ENCODE measurements at places on chromosomes 6 and 20.

DNA sequence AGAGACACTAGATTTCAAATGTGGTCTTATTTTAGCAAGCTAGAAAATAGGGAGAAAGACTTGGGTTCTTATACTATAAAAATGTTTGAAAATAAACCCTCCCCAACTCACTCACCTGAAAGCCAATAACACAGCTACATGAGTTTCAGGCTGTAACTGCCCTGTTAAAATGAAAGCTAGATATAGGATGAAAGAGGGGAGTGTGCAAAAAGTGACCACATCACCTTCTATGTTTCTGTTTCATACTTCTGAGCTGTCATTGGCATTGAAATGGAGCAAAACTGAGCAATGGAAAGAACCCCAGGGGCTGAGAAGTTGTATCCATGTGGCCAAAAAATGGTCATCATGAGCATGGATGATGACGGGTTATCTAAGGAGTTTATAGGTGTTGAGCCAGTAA, 148.1 kb upstream of the TENT5A start:
- DNase-seq: no peak

DNA sequence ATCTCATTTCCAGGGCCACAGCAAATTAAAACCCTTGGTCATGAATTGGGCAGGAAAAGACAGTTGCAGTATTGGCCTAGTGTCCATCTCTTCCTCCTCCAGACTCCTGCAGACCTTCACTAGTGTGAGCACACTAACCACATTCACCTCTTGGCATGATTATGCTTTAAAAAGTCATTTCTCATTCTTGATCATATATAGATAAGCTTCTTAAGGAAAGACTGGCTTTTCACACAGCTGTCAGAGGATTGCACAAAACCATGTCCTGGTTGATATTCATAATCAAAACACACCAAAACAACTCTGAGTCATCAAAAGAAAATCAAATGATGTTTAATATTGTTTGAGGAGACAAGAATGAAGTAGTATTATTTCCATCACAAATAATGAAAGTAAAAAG, 52.1 kb downstream of the TMEM200A start:
- DNase-seq: no peak

- DNase-seq: no peak
Observed at GRCh38 chr6:139337830-139338229, 36.6 kb downstream of the CITED2 start.

DNA sequence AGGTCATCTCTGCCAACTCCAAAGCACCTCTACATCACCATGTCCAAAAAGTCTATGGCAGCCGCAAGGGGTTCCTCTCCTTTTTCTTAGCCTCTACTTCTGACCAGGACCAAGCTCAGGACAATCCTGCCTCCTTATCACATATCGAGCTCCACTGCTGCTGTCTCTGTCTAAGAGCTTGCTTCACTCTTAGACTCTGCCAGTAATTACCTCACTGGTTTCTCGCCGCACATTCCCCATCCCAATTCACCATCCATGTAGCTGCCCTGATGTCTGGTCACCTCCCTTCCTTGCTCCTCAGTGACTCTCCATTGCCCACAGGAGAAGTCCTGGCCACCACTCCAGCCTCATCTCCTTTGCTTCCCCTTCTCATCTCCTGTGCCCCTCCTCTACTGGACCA, 24.1 kb upstream of the PI16 start:
- DNase-seq: no peak

DNA sequence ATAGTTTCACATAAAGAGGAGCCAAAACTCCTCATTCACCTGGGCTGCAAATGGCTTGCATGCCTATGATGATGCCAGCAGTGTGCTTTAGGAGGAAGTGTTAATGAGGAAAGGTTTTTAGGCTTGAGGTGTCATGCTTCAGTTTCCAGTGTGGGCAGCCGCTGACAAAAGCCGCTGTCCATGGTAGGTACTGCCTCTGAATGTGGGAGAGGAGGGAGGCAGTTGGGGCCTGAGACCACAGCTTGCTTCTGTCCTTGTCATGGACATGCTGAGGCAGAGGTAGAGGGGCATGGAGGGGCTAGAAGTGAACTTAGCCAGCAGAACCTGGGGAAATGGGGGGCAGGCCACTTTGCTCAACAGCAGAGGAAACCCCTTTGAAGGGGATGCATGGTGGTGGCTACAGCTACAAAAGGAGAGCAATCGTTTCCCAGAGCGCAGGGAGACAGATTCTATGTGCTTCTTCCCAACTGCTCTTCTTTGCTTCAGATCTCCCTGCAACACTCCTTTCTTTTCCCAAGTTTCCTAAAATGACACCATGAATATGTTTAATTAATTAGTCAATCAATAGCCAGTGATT, 372.1 kb upstream of the CNR1 start:
- DNase-seq: peak; percentile 42

DNA sequence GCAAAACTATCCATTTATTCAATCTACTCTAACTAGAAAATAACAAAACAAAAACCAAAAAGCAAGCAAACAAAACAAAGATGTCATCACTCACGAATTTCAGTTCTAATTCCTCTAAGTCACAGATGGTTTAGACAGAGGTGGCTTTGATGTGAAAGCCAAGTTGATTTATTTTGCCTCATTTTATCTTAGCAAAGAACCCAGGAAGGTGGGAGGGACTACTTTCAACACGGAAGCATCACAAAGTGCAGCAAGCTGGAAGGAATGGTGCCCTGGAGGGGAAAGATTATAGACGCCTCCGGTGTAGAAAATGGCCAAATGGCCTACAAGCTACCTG, 88.4 kb downstream of the LAMP5 start:
- no peak for DNase-seq

DNA sequence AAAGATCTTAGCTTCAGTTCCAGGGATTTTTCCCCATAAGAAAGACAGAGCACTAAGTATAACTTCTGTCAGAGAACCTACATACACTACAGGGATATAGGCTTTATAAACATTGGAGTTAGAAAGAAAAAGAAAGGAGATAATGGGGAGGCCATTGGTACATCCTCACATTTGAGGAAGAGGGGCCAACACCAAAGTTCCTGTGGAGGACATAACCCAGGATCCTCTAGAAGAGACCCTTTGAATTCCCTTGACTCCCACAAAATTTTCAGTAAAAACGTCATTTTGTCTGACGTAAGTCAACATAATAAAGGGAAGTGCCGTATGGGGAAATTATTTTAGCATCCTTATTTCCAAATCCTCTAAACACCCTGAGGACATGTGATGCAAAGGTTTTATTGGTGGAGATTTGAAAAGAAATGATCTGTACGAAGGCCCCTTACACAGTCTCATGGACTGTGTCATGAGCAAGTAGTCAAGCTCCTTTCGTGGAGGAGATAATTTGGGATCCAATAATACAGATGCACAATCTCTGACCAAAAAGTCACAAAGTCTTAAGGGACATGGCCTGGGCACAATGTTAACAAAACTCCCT, 33.2 kb downstream of the HLA-DRA start:
- DNase-seq: no peak

DNA sequence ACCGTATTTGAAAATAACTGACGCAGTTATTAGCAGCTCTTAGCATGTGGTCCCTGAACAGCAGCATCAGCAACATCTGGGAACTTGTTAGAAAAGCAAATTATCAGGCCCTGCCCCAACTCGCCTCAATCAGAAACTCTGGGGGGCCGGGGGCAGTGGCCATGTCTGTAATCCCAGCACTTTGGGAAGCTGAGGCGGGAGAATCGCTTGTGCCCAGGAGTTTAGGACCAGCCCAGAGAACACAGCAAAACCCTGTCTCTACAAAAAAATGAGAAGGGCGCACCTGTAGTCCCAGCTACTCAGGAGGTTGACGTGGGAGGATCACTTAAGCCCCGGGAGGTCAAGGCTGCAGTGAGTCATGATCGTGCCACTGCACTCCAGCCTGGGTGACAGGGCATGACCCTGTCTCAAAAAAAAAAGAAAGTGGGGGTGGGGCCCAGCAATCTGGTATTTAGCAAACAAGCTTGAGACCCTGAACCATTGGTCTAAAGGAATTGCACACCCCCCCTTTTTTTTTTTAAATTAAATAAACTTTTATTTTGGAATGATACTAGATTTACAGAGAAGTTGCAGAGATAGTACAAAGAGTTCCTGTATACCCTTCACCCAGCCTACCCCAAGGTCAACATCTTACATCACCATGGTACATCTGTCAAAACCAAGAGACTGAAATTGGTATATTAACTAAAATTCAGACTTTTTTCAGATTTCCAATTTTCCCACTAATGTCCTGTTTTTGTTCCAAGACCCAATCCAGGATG, 6.7 kb downstream of the SRXN1 start:
- DNase-seq: no peak

- no peak for DNase-seq
Observed at GRCh38 chr6:101912311-101912710, 518.8 kb downstream of the GRIK2 start.

DNA sequence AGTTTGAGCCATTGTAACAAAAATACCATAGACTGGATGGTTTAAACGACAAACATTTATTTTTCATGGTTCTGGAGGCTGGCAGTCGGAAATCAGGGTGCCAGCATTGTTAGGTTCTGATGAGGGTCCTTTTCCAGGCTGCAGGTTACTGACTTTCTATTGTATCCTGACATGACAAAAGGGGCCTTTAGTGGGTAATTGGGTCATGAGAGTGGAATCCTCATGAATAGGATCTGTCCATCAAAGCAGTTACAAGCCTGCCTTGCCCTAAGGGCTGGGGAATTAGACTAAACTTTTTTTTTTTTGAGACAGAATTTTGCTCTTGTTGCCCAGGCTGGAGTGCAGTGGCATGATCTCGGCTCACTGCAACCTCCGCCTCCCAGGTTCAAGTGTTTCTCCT, 347.9 kb upstream of the TSHZ2 start:
- DNase-seq: no peak

DNA sequence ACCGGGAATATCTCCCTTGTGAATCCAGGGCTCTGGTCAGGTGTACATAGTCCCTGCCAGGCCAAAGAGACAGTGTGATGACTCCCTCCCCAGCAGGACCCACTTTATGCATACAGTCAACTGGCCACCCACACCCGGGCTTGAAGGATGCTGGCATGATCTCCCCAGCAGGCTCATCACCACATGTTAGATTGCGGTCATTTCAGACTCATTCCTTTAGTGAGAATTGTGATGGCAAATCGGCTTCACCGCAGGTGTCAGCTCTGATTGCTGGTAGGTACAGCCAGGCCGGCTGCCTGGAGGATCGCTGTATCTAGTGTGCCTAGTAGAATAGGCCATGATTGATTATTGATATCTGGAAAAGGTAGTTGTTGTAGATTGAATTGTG, 24.5 kb downstream of the CD83 start:
- DNase-seq: no peak

DNA sequence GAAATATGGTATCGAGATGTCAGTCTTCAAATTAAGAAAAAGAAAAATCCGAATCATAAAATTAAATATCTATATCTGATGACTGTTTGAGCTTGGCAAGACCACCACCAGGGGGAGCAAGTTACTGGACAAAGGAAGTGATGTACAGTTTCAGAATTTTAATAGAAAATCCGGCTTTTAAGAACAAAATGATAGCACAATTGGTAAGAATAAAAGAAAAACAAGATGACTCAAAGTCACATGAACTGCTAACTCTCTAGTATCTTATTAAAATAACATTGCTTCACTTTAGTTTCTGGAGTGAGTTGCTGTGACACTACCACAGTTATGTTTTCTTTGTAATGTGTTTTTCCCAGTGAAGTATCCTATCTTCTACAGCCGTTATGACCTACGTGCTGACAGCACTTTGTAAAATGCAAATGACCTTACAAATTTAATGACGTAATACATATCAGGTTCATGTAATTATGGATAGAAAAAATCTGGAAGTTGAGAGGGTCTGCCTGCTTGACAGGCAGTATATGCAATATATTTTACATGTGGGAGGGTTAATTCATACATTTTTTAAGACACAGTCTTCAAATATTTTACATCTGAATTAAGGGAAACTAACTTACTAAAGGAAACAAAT, 405.3 kb upstream of the HS3ST5 start:
- peak; percentile 29 for DNase-seq

- no peak for DNase-seq
Observed at GRCh38 chr6:165556116-165556843, 106.8 kb downstream of the PDE10A start.

- DNase-seq: no peak
Observed at GRCh38 chr6:111837007-111837406, 36.2 kb downstream of the FYN start.

DNA sequence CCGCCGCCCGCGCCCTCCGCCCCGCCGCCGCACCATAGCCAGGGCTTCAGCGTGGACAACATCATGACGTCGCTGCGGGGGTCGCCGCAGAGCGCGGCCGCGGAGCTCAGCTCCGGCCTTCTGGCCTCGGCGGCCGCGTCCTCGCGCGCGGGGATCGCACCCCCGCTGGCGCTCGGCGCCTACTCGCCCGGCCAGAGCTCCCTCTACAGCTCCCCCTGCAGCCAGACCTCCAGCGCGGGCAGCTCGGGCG, 1.5 kb downstream of the FOXC1 start:
- no peak for DNase-seq

DNA sequence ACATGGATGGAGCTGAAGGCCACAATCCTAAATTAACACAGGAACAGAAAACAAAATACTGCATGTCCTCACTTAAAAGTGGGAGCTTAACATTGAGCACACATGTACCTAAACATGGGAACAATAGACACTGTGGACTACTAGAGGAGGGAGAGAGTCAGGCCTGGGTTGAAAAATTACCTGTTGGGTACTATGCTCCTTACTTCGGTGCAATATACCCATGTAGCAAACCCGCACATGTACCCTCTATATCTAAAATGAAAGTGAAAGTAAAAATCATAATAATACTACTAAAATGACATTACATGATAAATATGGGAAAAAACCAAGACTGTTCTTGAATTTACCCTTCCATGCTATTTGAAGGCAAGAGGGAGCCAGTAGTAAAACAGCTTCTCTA, 1273.8 kb upstream of the ADGRB3 start:
- no peak for DNase-seq

- DNase-seq: no peak
Observed at GRCh38 chr6:5994999-5995657, 11.6 kb downstream of the NRN1 start.

DNA sequence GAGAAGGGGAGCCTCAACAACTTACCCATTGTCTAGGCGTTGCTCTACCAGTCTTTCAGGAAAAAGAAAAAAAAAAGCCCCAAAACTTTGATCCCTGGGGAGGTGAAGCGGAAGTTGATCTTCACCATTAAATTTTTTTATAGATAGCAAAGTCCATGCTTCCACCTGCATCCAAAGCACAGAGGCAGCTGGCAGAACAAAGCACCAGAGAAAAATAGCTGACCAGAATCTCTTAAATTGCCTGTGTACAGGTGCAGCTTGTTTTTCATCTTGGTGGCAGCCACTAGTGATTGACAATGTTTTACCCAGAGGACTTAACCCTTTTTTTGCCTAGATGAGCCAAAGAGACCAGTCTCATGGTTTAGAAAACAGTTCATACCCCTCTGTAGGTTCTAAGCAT, 86.0 kb downstream of the MYB start:
- no peak for DNase-seq

- DNase-seq: no peak
Observed at GRCh38 chr6:18080544-18080943, 41.9 kb downstream of the NHLRC1 start.

DNA sequence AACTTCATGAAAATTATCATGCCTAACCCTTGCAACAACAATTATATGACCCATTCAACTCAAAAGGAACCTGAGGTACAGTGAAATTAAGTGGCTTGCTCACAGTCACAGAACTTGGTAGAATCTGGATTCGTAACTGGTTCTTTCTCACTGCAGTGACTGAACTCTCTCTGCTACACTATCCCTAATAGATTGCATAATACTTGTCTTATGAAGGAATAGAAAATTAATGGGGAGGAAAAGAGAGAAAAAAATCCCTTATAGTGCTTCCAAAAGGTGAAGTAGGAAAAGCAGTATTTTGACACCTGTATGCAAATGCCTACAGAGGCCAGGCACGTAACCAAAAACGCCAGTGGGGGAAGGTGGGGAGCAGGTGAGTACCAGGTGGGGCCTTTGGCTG, 186.6 kb downstream of the LY86 start:
- no peak for DNase-seq
